ENCODE measurements at places on chromosomes 1 and 21.

DNA sequence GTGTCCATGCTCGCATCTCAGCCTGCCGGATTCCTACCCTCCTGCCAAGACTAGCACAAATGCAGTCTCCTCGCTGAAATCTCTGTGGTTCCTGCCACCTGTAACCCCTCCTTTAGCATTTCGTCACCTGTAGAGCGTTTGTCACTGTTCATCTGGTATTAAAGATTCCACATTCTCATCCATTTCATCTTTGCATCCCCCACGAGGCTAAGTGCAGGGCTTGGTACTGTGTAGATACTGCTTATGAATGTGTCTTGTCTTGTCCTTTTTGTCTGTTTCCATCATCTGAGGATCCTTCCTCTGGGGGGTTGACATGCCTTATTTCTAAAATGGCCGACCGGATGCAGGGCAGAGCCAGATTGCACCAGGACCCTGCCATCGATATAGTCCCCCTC, 53.7 kb upstream of the DNAJC6 start:
- DNase-seq = no peak

GRCh38 chr1:19504796-19505692, 19.7 kb upstream of the CAPZB start:
- no peak for DNase-seq

DNA sequence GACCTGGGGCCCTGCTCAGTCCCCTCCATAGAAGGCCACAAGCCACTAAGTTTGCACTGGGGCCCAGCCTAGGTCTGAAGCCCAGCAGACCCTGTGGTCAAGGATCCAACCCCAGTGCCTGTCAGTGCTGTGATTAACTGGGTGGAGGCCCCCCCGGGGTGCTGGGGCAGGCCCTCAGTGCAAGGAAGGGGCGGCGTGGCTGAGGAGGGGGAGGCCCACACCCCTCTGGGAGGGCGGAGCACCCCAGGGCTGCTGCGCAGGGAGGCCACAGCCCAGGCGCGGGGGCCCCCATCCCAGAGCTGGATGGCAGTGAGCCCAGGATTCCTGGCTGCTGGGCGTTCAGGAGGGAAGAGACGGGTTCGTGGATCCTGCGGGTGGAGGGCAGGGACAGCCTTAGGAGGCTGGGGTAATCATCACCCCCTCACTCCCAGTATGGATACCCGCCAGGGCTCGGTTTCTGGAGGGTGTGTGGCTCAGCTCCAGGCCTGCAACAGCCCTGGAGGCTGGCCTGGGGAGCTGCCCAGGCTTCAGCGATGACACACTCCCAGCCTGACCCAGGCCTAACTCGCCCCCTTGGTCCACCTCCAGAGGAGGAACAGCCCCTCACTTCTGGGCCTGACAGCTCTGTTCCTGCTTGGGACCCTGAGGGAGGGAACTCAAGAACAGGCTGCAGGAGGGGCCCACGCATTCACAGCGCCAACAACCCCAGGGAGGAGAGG, 890 bp downstream of the GJC2 start:
- no peak for DNase-seq

DNA sequence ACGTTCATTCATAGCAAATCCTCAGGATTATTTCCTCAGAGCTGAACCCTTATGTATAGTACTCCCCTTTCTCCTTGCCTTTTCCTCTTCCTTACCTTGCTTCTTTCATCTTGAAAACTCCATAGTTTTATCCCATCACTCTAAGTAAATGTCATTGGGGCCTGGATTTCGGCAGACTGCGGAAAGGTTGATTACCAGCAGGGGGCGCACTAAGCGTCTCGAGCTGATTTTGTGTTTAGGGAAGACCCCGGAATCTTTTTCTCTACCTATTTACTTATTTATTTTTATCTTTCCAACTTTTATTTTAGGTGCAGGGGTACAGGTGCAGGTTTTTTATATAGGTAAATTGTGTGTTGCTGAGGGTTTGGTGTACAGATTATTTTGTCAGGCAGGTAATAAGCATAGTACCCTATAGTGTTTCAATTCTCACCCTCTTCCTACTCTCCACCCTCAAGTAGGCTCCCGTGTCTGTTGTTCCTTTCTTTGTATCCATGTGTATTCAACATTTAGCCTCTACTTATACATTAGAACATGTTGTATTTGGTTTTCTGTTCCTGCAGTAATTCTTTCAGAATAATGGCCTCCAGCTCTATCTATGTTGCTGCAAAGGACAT, 11.4 kb upstream of the MTARC1 start:
- DNase-seq = no peak

- DNase-seq = no peak
Measured at GRCh38 chr1:204602111-204602579, 83.4 kb downstream of the LRRN2 start.

DNA sequence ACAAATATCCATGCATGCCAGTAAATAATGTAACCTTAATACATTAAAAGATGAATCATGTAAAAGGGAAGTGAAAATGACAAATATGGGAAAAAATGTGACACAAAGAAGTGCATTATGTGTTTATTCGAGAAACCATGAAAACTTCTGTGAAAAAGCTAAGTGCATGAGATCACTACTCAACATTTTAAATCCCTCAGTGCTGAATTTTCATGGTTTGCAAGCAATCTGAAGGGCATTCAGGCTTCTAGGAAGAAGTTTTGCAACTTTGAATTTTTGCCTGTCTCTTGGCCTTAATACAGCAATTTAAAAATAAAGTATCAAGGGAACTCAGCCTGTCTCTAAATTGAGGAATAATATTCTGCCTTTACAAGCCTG, 78.2 kb downstream of the MAP3K7CL start:
- DNase-seq = no peak

- peak; percentile 26 for DNase-seq
Measured at GRCh38 chr1:165886983-165887382, 59.6 kb downstream of the UCK2 start.

GRCh38 chr1:96508233-96508632, 213.4 kb upstream of the PTBP2 start:
- no peak for DNase-seq

DNA sequence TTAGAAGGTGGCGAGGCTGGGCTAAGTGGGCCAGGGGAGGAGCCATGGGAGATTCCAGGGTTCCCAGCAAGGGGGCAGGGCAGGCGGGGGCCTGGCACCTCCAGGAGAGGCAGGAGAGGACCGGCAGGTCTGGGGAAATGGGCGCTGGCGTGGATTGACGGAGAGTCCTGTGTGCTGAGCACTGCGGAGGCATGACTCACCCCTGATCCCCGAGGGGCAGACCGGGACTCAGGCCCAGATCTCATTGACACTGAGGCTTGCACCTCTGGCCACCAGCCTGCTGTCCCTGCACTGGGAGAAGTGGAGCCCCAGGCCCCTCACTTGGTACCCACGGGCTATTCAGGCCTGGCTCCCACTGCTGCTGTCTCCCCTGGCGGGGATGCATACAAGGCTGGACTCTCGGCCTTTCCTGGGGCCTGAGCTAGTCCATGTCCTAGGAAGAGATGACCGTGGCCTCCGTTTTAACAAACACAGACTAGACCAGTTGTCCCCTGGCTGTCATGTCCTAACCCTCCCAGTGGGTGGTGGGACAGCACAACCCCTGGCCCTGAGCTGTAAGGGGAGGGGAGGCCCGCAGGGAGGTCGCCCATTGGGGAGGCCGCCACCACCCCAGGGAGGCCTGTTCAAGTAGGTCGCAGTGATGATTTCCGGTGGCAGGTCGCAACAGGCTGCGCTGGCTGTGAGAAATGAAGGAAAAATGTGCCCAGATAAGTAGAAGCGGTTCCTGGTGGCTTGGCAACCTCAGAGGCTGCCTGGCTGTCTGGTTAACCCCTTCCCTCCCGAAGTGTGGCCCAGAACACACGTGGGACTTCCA, 39.7 kb downstream of the RIPK4 start:
- DNase-seq = no peak

GRCh38 chr1:190144650-190145049, 333.0 kb downstream of the BRINP3 start:
- no peak for DNase-seq

DNA sequence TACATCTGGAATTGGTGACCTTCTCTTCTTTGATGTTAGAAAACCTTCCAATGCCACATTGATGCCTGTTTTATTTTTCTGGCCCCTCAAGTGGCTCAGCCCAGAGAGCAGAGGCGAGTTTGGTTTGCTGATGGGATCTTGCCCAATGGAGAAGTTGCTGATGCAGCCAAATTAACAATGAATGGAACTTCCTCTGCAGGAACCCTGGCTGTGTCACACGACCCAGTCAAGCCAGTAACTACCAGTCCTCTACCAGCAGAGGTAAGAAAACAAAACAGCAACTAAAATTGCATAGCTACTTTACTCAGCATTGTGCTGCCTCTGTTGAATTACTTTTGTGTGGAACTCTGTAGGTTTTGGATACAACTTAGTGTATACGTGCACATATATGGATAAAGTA, 97.6 kb downstream of the CC2D1B start:
- no peak for DNase-seq

GRCh38 chr1:40583980-40584379, 52.5 kb downstream of the ZNF684 start:
- no peak for DNase-seq

DNA sequence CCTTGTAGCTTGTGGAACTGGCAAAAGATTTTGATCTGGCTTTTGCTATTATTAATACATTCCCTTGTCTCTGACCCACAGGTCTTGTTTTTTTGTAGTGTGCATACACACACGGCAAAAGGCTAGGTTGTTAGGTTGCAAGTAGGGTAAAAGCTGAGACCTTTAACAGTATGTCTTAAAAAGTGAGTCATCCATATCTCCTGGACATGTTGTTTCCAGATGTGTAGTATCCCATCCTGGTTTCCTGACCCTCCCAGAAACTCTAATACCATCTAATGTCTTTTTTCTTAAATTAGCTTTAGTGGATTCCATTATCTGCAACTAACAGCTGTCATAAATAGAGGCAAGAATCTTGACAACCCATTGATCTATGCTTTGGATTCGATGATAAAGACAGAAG, 14.7 kb downstream of the OVGP1 start:
- no peak for DNase-seq

DNA sequence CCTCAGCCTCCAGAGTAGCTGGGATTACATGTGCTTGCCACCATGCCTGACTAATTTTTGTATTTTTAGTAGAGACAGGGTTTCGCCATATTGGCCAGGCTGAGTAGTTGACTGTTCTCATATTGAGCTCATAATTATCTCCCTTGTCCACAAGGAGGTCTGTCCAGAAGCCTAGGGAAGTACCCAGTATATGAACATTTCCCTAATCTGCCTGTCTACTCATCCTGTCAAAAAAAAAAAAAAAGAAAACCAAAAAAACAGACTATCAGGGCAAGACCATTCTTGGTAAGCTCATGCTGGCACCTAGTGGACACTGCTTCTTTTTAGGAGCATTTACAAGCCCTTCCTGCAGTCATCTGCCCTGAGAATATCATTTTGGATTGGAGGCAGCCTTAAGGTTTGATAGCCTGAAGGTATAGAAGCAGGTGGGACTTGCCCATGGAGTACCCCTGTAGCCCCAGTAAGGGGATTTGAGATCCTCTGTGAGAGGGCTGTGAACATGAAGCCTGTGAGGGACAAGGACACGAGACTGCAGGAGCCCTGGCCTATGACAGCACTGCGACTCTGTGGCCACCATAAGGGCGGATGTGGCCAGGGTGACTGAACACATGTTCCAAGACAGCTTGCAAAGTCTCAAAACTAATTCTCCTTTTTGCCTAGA, 10.8 kb upstream of the DUSP12 start:
- DNase-seq = peak; percentile 84

GRCh38 chr1:28591708-28592320, at the start of gene RAB42:
Gene RAB42 (plus strand): TSS chr1:28592265. CDS start chr1:28592512, 247 bp downstream.
- no peak for DNase-seq

- DNase-seq = no peak
Measured at GRCh38 chr1:36934061-36934460, 100.3 kb downstream of the GRIK3 start.

DNA sequence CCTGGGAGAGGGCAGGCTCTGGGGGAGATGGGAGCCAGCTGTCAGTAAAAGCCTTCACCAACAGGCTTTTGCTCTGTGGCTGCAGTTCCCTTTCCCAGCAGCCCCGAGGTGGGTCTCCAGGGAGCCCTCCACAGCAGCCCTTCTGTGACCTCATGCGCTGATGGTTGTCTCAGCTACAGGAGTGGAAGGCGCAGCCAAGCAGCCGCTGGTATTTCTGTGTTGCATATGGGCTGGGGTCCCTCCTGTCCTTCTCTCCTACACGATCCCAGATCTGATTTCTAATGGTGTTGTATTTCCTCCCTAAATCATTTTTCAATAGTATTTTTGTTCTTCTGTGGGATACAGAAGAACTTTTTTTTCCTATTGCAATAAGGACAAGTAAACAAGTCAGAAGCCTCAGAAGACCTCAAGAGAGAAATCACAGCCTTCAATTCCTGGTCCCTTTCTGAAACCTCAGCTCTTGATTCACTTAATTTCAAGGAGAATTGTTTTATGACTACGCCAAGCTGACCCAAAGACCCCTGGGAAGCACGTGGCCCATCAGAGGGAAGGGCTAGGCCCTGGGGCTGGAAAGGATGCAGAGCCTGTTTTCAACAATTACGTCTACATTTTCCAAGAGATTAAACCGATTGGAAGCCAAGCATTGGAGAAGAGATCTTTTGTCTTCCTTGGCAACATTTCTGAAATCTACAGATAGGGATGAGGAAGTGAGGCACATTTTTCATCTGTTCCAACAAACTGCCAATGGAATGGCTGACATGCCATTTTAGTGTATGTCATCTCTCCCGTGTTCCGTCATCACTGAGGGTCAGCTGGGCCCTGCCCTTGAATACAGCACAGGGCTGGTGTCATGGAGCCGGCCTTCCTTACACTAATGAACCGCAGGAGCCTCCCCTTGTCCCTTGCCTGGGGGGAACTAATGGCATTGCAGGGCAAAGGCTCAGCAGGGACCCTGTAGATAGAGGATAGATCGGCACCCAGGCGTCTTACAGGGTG, 42.0 kb upstream of the SCCPDH start:
- no peak for DNase-seq

- no peak for DNase-seq
Measured at GRCh38 chr1:73327998-73328397, 870.0 kb downstream of the LRRIQ3 start.

GRCh38 chr1:192521734-192522133, 53.8 kb upstream of the RGS1 start:
- DNase-seq = no peak

GRCh38 chr1:237953238-237953637, 62.5 kb upstream of the ZP4 start:
- DNase-seq = no peak

DNA sequence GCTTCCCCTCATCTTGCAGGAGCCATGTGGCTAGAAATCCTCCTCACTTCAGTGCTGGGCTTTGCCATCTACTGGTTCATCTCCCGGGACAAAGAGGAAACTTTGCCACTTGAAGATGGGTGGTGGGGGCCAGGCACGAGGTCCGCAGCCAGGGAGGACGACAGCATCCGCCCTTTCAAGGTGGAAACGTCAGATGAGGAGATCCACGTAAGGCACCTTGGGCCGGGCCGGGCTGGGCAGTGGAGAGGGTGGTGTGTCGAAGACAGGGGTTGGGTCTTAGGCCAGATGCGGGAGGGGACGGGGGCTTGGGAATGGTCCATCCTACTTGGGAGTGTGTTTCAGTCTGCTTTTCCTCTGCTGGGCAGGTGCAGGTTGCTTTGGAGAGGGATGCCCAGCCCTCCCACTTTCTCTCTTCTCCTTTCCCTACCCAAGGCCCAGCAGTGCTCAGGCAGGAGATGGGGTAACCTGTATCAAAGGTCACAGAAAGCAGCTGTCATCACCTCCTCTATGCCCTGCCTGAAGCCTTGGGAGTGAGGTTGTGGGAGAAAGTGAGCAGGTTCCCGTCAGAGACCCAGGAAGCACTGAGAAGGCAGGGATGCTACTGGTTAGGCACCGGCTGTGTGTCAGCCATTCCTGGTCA, 18.9 kb downstream of the EPHX1 start:
- no peak for DNase-seq

- no peak for DNase-seq
Measured at GRCh38 chr1:2583871-2584351, 2.7 kb upstream of the PRXL2B start.
